ENCODE measurements at places on chromosomes 7 and 10.

- DNase-seq = no peak
These were observed 98.6 kb upstream of the DIP2C start for GRCh38 chr10:787933-788651.

GRCh38 chr7:156162451-156162850 lies 350.2 kb upstream of the SHH start:
- DNase-seq = no peak

GRCh38 chr7:82926477-82926876 lies 236.2 kb downstream of the PCLO start:
- DNase-seq = no peak

- DNase-seq = no peak
These were observed 46.4 kb downstream of the SFMBT2 start for GRCh38 chr10:7364474-7364873.

DNA sequence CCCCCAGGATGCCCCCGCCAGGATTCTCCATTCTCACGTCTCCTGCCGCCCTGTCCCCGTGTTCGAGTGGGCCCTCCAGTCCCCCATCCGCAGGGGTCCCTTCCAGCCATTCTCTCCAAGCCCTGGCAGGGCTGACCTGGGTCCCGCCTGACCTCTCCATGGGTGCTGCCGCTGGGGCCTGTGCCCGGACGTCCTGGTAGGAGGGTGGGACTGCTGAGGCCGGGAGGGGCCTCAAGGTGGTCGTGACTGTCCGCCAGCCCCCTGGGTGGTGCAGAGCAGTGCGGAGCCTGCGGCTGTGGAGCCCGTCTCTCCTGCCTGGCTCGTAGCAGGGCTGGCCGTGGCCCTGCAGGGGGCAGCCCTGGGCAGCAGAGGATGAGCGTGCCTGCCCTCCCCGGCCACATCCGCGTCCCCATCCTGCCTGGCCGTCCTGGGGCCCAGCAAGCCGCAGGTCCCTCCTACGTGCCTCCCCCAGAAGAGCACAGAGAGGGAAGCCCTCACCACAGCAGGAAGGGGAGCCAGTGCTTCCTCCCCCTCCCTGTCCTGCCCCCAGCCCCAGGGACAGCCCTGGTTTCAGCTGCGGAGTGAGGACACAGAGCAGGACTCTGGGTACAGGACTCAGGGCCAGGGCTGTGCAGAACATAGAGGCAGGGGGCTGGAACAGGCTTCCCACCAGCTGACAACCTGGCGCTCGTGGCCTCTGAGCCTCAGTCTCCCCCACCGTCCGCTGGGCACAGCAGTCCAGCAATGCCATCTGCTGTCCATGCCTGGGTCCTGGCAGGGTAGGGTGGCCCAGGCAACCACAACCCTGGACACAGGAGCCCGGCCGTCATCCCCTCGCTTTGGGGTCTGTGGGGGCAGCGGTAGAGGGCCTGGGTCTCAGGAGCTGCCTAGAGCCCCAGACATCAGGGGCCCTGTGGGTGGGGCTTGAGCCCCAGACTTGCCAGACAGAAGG lies 1.5 kb upstream of the GRIFIN start:
- peak; percentile 83 for DNase-seq

DNA sequence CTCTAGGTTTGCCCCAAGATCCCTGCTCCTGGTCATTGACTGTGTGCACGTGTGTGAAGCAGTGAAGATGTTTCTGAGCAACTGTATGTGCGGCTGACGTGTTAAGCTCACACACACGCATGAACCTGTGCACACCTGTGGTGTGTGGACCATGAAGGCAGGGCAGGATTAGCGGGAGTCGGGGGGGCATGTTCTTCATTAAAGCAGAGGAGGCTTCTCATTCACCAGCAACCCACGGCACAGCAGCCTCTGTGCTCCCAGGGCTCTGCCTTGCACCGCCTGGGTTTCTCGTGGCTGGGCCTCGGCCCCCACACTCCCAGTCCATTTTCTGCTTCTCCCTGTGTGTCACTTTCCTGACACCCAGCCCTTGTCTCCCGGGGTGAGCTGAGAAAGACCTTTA lies 824 bp upstream of the TACR2 start:
- no peak for DNase-seq

- no peak for DNase-seq
These were observed 100.4 kb upstream of the ACBD5 start for GRCh38 chr10:27341001-27341400.

DNA sequence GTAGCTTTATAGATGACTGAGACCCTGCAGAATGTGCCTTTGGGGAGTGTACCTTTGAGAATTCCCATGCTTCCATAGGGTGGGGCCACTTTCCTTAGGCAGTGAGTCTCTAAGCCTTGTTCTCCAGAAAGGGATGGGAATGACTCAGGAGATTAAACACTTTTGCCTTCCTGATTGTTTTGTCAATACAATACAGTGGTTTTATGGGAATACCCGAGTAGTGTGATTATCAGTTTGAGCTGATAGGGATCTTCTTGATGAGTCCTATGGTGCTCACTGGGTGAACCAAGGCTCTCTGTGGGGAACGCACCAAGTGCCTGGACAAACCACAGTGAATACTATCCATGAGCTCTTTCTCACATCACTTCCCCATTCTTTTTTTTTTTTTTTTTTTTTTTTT lies 6.3 kb downstream of the MYOF start:
- peak; percentile 73 for DNase-seq

GRCh38 chr7:16778476-16778875 lies 24.9 kb downstream of the TSPAN13 start:
- no peak for DNase-seq

DNA sequence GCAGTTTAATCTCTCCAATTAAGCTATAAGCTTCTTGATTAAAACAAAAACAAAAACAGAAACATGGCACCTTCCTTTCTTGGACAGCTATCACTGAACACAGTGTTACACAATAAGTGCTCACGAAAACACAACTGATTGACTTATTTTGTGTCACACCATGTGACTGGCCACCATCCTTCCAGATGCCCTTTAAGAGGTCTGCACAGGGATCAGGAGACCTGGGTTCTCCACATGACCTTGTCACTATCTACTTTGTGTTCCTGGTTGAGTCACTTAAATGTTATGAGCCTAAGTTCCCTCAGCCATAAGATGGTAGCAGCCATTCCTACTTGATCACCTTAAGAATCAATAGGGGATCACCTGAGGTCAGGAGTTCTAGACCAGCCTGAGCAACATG lies 120.1 kb downstream of the HIPK2 start:
- peak; percentile 56 for DNase-seq

DNA sequence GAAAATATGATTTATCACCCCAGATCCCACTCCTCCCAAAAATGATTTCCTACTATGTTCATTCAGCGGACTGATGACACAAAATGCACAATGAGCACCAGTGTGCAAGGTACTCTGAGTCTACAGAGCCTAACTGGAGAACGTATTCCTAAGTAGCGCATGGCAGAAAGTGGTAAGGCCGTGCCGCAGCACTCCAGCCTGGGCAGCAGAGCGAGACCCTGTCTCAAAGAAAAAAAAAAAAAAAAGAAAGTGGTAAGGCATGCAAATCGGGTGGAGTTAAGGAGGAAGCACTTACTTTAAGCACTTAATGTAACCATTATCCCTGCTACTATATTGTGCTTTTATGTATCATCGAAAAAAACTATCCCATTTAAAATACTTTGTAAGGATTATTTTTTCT lies 25.5 kb downstream of the CYP51A1 start:
- no peak for DNase-seq

DNA sequence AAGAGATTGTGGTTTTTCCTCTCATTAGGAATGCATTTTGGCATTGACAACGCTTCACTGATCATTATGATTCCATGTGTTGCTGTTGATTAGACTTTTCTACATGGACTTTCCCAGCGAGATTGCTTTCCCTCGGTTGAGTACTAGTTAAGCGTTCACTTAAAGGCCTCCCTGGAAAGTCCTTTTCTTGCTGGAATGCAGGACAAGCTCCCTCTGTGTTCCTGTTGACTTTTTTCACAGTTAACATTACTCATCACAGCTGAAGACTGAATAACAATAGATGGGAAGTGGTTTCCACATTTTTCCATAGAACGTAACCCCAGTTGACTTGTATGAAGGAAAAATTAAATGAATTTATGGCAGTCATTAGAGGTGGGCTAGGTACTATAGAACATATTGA lies 2.6 kb upstream of the CAV1 start:
- DNase-seq = no peak
